ENCODE measurements at places on chromosomes 16 and 17.

DNA sequence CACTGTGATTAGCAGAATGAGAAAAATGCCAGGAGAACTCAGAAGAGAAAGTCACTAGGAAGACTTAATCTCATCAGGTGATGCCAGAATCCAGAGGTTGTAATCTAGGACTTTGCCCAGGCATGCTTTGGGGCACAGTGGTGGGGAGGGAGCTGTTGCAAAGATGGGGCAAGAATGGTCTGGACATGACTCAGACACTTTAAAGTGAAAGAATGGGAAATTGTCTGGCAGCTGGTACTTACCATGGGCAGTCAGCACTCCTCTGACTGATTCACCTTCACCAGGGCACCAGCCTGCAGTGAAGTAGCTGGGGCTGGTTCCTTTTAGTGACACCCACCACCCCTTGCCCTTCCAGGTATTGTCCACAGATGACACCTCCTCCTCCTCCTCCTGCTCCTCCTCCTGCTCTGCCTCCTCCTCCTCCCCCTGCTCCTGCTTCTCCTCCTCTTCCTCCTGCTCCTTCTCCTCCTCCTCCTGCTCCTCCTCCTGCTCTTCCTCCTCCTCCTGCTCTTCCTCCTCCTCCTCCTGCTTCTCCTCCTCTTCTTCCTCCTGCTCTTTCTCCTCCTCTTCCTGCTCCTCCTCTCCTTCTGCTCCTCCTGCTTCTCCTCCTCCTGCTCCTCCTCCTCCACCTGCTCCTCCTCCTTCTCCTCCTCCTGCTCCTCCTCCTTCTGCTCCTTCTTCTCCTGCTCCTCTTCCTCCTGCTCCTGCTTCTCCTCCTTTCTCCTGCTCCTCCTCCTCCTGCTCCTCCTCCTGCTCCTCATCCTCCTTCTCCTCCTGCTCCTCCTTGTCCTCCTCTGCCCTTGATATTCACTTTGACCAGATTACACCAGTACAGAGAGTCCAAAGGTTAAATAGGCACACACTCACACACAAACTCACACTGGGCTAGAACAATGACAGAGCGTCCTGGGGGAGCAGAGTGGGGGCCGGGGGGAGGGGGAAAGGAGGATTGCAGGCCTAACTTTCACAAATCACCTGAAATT lies at the start of gene CHD9NB:
Gene CHD9NB (minus strand): TSS at position 379 of the 983 bp plus-strand sequence. CDS start 8,739 bp downstream, outside the sequence.
- no peak for DNase-seq

DNA sequence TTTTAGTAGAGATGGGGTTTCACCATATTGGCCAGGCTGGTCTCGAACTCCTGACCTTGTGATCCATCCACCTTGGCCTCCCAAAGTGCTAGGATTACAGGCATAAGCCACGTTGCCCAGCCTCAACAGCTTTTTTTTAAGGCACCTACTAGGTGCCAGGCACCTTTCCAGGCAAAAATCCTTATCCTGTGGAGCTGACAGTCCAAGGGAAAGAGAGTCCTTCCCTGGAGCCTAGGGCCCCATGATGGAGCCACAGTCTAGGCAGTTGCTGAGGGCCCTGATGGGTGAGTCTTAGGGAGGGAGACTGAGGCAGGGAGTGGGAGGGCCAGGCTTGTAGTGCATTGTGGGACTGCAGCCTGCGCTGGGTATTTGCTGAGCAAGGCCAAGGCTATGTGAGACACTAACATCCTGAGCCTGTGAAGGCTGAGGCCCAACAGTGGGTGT lies 79.6 kb upstream of the TOB1 start:
- DNase-seq = no peak

- no peak for DNase-seq
Measured at GRCh38 chr16:1662543-1662942, 15.5 kb upstream of the JPT2 start.

DNA sequence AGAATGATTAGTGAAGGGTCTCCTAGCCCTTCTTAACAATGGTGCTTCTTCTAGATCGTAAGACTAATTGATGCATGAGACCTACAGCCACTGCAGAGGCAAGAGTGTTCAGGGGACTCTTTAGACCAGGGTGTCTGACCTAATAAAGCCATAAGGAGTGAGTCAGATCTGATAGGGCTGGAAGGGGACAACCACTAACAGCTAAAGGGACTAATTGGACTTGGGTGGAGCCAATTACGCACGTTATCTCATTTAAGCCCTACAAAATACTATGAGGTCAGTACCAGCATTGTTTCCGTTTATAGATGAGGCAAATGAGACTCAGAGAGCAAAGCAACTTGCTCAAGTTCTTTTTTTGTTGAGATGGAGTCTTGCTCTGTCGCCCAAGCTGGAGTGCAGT lies 14.5 kb upstream of the RNF222 start:
- peak; percentile 60 for DNase-seq

- no peak for DNase-seq
Measured at GRCh38 chr16:77304877-77305276, 105.7 kb downstream of the SYCE1L start.

DNA sequence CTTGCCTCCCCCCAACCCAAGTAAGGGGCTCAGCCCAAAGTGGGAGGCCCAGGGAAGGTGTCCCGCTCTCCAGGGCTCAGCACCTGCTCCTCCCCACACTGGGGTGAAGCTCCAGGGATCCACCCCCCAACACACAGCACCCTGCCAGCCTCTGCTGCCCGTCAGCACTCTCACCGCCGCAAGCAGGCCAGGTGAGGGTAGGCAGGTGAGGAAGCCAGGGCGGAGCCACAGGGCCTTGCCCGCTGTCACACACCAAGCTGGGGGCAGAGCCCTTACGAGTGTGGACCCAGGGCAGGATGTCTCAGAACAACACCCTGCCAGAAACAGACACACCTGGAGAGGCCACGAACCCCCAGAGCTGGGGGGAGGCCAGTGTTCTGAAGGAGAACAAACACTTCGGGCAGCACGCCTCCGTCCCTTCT lies 19.5 kb downstream of the PLLP start:
- DNase-seq = no peak

DNA sequence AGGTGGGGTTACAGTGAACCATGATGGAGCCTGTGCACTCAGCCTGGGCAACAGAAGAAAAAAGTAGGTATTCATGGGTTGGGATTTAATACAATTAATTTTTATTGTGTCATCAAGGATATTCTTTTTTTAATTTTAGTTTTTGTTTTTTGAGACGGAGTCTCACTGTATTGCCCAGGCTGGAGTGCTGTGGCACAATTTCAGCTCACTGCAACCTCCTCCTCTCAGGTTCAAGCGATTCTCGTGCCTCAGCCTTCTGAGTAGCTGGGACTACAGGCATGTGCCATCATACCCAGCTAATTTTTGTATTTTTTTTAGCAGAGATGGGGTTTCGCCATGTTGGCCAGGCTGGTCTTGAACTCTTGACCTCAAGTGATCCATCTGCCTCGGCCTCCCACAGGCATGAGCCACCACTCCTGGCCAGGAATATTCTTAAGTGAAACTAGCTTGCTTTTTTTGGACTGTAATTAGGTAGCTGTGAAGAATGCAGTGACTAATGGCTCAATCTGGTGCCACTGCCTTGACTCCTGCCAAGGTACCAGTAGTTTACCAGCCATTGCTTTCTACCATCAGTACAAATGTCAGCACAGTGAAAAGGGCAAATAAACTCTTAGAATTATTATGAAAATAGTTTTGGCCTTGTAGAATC lies 4.8 kb downstream of the PPM1D start:
- DNase-seq = no peak

All from hematopoietic multipotent progenitor cell treated with erythropoietin and hydrocortisone succinate and interleukin-3 and kit ligand, for 17 days (in vitro differentiated cells).